ENCODE measurements at places on chromosomes 4 and X. TPM values are rescaled to one million over a fixed set of nuclear protein-coding genes. Genes with fewer than 3 reads are reported as not detected.

GRCh38 chr4:136909626-136910025 is 622.7 kb downstream of the PCDH18 start:
- no peak for ATAC-seq

GRCh38 chrX:137573324-137574101 is 7.6 kb downstream of the ZIC3 start:
- no peak for ATAC-seq

GRCh38 chr4:104941661-104942062 is 205.0 kb upstream of the TET2 start:
- ATAC-seq: peak; percentile 37

DNA sequence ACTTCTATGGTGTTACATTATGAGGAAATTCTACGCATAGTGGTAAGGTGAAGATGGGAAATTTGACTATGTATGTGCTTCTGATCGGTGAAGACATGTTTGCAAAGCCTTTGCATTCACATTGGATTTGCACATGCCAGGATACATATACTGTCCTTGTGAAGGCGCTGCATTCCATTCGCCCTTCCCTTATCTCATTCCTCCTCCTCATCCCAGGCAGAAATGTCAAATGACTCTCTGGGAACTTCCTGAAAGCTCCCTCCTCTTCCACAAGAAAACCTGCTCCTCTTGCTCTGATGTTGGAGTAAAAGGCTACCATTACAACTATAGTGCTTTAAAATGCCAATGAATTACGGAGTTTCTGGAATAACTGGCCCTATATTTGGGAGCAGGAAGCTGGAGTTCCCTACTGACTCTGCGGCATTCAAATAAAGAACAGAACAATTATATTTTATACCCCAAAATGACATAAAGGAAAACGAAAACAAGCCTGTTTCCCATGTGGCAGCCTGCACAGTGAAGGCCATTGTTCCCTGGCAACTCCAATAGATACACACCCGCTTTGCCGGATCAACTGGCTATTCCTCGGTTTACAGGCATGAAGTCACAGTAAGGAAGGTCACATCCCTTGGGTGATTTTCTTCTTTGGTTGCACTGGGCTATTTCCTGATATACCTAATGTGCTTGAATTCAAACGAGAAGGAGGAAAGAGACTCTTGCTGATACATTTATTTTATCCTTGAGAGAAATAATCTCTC is 84.5 kb downstream of the AREG start:
- peak; percentile 81 for ATAC-seq

TCEAL3 gene
- 2.9 TPM for total RNA-seq

GRCh38 chr4:5340991-5341451 is 289.7 kb downstream of the STK32B start:
- ATAC-seq: no peak

DNA sequence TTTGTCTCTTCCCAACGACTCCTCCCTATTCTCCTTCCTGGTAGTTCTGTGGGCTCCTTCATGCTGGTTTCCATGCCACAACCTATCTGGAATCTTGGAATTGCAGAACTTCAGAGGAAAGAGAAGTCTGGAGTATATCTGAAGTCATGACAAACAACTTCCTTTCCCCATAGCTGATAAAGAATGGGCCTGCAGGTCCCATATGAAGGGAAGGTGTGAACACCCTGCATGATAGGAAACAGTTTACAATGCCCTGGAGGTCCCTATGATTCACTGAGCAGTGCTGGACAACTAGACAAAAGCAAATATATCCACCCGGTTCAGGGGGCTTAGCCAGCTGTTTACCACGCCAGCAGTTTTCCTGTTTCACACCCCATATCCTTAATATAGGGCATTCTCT is 19.4 kb downstream of the FAM9C start:
- ATAC-seq: no peak

GRCh38 chr4:147017081-147017480 is 71.4 kb upstream of the TTC29 start:
- ATAC-seq: no peak

DNA sequence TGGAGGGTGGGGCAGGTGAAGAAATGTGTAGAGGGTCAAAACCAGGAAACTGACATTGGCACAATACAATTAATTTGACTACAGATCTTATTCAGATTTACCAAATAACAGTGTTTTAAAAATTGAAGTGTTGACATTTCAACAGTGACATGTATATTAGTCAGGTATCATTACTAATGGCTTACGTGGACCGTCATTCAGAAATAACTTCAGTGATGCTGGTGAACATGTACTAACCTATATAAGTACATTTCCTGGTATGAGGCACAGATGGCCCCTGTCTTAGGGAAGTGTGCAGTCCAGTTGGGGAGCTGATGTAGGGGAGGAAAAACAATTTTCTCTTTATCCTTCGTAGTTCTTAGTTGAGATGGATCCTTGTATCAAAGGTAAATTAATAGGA is 22.3 kb upstream of the MAOA start:
- ATAC-seq: peak; percentile 94

GRCh38 chr4:183163135-183163534 is 64.1 kb downstream of the WWC2 start:
- ATAC-seq: no peak

GRCh38 chr4:126306152-126306869 is 991.6 kb downstream of the FAT4 start:
- no peak for ATAC-seq

SULT1B1 gene
- total RNA-seq: 1.3 TPM

- ATAC-seq: peak; percentile 57
Measured at GRCh38 chrX:45697591-45697990, 496.9 kb upstream of the DIPK2B start.

GLRA2 gene
- total RNA-seq: not detected

IL3RA gene
- total RNA-seq: 1.2 TPM

DNA sequence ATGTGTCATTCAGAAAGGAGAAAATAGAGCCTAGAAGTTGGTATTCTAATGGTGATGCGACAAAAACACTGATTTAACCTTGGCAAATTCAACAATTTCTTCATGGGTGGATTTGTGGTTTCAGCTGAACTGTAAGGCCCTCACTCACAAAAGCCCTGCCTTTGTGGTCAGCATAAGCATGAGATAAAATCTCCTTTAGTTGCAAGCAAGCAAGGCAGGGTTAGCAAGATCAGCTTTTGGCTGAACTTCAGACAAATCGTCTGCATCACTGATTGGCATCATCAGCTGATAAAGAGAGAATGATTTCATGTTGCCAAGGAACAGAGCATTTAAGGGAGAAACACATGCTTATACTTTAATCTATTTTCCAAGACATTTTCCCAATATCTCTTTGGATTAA is 2582.2 kb downstream of the PCDH7 start:
- no peak for ATAC-seq

DNA sequence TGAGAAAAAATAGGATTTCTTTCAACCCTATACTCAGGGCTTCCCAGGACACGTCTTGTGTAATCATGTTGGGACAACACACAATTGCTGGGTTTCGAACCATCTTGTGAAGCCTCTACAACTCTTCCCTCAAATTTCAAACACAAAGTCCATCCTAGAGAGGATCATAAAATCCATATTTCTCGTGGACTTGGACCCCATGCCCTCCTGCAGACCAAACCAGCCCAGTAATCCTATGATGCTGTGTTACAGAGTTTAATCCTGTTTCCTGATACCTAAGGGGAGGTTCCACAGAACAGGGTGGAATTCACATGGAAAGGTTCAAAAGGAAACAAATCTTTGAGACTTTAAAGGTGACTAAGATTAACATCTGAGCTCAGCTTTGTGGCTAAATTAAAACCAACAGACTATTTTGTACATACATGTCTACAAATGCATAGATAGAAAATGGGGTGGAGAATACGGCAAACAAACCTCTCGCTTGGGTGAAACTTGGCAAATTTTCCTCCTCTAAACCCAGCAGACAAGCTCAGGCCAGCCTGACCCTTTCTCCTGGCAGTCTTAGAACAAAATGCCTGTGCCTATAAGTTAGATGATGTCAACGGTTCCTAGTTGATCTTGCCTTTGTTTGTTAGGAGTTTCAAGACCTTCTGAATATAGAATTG is 38.1 kb downstream of the EGFL6 start:
- peak; percentile 82 for ATAC-seq

DNA sequence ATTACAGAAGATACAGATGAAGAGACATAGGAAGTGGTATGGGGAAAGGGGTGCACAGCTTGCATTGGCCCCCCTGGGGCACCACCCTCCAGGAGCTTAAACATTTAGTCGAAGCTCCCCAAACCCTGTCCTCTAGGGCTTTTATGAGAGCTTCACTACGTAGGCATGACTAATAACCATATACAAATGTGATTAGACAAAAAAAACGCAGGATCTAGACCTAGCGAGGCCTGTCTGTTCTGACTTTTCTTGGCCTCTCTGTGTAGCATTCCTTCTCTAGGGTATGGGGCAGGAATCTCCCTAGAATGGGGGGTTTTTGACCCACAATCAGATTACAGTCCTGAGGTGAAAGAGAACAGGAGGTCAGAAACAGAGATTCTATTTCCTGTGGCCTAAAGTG is 293.7 kb upstream of the GALNTL6 start:
- no peak for ATAC-seq

AADAT gene
- 2.9 TPM for total RNA-seq

PPP2R2C gene
- 65.7 TPM for total RNA-seq

DNA sequence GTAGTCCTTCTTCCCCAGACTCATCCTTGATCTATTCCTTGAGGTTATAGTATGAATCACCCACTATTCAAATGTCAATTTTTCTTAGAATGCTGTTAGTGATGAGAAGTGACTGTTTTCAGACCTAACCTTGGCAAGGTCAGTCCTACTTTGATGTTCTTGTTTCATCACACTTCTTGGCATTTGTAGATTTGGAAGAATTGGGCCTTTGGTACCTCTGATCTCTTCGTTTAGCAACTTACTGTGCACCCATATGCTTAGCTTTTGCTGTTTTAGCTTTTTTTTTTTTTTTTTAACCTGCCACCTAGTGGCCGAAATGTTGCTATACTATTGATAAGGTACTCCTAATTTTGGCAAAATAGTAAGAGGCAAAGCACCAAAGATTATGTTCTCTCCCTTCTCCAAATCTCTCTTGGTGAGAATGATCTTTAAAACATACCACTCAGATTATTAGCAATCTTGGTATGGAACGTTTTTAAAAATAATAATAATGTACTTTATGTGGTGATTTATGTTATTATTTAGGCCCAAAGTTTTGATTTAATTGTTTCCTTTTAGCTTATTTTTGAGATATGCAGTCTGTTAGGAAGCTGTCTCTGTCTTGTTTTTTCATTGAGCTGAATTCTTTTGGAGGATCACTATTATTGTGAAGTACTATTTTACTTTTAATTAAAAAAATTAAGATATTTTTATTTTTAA is 16.6 kb downstream of the DCK start:
- ATAC-seq: peak; percentile 46

GLUD2 gene
- 0.52 TPM for total RNA-seq

DNA sequence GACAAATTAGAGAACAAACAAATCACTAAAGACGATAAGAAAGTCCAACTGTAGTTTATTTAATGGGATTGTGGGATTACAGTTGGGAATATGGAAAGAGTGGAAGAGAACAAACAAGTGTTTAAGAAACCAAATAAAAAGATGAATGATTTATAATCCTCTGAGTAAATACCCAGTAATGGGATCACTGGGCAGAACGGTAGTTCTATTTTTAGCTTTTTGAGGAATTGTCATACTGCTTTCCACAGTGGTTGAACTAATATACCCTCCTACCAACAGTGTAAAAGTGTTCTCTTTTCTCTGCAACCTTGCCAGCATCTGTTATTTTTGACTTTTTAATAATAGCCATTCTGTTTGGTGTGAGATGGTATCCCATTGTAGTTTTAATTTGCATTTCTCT is 15.0 kb downstream of the C4orf51 start:
- no peak for ATAC-seq

DNA sequence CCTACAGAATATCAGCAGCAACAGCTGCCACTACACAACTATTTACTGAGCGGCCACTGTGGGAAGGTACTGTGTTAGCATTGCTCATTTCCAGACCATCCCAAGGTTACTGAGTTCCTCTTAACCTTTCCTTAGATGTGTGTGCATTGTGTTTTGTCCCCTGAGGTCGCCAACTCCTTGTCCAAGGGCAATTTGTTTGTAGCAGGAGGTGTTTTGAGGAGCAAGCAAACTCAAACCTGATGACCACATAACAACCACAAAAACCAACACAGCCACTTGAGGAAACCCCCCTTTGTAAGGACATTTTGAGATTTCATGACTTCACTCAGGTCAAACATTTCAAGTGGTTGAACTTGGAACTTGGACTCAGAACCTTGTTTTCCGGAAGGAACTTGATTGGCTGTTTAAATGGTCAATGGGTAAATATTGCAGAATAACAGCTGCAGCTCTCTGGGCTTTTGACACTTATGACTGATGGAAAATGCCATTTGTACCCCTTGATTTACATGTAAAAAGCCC is 122.3 kb downstream of the MID1IP1 start:
- no peak for ATAC-seq

DNA sequence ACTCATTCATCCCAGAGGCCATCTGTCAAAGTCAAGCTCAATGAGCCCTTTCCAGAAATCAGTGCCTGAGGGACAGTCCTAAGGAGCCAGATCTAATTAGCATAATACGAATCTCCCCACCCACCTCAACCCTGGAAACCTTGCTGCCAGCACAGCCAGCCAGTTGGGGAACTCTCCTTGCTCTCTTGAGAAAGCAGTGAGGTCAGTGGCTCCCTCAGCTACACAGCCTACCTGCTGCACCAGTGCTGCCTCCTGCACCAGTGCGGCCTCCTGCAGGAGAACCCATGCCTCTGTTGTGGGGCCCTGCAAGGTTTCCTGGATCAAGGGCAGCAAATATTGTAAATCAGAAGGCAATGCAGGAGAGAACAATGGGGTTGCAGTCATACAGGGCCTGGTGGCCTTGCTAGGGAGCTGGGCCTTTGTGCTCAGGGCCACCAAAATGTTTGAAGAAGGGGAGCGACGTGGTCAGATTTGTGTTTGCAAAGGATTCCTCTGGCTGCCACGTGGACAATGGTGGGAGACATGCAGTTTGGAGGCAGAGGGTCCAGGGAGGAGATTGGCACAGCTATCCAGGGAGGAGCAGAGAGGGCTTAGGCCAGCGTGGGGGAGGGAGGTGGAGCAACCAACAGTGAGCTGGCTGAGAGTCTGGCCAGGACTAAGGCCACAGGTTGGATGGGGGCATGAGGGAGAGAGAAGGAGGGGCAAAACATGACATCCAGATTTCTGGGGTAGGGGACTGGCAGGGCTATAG is 124.3 kb upstream of the MAMLD1 start:
- no peak for ATAC-seq

RBM46 gene
- total RNA-seq: not detected

- no peak for ATAC-seq
Measured at GRCh38 chr4:159185591-159186023, 82.7 kb downstream of the RAPGEF2 start.

HOPX gene
- 249 TPM for total RNA-seq
